ENCODE measurements at places on chromosomes 12 and 14.

DNA sequence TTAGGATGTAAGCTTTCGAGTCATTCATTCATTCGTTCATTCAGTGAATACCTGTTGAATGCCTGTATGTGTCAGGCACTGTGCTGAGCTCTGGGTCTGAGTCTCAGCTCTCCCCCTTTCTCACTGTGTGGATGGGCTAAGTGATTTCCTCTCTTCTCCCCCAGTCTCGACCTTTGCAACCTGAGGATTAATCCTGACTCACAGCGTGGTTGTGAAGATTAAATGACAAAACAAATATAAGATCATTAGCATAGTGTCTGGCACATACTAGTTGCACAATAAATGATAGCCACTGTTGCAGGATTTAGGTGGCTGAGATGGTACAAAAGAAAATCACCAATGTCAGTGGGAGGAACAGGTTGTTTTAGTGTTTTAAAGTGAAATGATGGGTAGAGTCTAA, 136.7 kb downstream of the GPR135 start:
- no peak for DNase-seq

- no peak for DNase-seq
These were observed 313.3 kb downstream of the DUSP6 start for GRCh38 chr12:89038831-89039512.

- DNase-seq, result no peak
These were observed 37.1 kb downstream of the TGFB3 start for GRCh38 chr14:75944607-75945241.

DNA sequence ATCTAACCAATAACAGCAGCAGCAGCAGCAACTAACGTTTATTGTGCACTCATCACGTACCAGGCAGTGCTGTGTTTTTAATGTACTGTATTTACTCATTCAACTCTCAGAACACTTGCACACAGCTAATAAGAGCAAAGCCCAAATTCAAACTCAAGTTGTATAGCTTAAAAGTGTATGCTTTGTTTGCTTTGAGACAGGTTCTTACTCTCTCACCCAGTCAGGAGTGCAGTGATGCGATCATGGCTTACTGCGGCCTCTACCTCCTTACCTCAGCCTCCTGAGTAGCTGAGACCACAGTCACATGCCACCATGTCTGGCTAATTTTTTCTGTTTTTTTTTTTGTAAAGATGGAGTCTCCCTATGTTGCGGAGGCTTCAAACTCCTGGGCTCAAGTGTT, 105.4 kb downstream of the PAPLN start:
- no peak for DNase-seq

DNA sequence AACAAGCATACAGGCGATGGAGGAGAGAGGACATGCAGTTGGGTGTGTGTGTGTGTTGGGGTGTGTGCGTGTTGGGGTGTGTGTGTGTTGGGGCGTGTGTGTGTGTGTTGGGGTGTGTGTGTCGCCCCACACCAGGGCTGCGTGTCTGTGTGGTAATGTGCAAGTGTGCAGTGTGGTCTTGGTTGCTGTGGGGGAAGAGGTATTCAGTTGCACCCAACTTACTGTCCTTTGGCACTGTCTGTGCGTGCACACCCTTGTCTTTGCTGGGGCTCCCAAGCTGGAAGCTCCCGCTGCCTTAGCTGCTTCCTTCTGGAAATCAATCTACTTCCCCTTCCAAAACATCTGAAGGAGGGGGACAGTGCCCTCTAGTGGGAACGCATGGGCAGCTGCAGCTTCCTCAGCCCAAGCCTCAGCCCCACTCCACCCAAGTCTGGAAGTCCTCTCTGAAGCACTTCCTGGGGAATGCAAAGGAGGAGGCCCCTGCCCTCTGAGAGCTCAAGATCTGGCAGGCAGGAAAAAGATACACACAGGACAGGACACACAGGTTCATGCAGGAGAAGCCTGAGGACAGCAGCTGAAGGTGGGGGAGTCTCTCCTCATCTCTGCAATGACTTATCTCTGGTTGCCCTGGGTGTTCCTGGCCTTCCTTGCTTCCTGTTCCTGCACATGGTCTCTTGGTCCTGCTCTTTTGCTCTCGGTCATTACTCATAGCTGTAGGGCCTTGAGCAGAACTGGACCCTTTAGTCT, 13.1 kb downstream of the ASIC1 start:
- no peak for DNase-seq

Data from Panc1 (cell line).